DMS 273 treated with DMSO at 0.1 percent for 48 hours (cell line): ENCODE measurements at places on chromosomes 13 and 19.

- DNase-seq: no peak
Measured at GRCh38 chr19:10000171-10000826, 10.0 kb downstream of the COL5A3 start.

- DNase-seq: no peak
Measured at GRCh38 chr13:40509876-40510275, 156.6 kb downstream of the FOXO1 start.

DNA sequence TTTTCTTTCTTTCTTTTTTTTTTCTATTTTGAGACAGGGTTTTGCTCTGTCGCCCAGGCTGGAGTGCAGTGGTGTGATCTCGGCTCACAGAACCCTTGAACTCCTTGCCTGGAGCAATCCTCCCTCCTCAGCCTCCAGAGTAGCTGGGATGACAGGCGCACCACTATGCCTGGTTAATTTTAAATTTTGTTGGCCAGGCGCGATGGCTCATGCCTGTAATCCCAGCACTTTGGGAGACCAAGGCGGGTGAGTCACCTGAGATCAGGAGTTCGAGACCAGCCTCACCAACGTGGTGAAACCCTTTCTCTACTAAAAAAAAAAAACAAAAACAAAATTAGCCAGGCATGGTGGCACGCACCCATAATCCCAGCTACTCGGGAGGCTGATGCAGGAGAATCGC, 8.7 kb upstream of the SBNO2 start:
- no peak for DNase-seq

GRCh38 chr13:41746259-41746658, 214.7 kb downstream of the VWA8 start:
- no peak for DNase-seq

DNA sequence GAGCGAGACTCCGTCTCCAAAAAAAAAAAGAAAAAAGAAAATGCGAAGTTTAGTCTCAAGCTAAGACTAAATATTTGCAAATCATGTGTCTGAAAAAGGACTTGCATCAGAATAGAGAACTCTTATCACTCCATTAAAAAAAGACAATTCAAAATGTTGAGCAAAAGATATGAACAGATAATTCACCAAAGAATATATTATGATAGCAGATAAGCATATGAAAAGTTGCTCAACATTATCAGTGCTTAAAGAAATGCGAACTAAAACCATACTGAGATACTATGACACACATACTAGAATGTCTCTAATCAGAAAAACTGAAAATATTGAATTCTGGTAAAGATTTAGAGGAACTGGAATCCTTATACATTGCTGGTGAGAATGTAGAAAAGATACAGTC, 38.7 kb upstream of the SACS start:
- no peak for DNase-seq

GRCh38 chr19:17772172-17772571, 20.9 kb downstream of the FCHO1 start:
- no peak for DNase-seq

GRCh38 chr19:48540110-48540509, 11.9 kb upstream of the SULT2B1 start:
- no peak for DNase-seq

DNA sequence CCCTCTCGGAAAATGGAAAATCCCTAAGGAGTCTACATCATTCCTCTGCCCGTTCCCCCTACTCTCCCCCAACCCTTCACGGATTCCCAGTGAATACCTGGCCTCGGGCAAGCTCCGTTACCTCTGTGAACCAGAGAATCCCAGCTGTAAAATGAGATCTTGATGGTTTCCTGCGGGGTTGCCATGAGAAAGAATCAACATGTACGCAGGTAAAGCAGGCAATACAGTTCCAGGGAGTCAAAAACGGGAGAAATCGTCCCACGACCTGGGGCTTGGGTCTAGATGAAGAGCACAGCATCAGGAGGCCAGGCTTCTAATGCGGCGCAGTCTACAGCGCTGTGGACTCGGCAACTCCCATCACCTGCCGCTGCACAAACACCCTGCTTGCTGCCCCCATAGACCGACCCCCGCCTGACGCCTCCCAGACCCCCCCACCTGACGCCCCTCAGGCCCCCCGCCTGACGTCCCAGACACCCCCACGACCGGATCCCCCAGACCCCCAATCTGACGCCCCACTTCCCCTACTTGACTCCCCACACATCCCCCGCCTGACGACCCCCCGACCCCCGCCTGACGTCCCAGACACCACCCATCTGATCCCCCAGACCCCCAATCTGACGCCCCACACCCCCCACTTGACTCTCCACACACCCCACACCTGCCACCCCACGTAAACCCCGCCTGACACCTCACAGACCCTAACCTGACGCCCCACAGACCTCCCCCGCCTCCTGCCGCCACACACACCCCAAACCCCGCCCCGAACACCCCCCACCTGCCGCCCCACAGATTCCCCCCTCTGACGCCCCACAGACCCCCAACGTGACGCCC, 680 bp downstream of the LIG4 start:
- DNase-seq: no peak

DNA sequence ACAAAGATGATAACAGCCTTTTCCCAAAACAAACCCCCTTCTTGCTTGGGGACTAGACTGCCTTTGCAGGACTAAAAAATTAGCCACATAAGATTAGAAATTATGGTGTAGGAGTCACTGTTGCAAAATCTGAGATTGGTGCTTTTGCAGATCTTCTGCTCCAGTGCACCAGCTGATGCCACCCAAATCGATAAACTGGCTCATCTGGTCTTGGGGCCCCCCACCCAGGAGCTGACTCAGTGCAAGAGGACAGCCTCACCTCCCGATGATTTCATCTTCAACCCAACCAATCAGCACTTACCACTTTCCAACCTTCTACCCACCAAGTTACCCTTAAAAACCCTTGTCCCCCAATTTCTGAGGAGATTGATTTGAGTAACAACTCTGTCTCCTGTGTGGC, 47.1 kb upstream of the PEPD start:
- no peak for DNase-seq

DNA sequence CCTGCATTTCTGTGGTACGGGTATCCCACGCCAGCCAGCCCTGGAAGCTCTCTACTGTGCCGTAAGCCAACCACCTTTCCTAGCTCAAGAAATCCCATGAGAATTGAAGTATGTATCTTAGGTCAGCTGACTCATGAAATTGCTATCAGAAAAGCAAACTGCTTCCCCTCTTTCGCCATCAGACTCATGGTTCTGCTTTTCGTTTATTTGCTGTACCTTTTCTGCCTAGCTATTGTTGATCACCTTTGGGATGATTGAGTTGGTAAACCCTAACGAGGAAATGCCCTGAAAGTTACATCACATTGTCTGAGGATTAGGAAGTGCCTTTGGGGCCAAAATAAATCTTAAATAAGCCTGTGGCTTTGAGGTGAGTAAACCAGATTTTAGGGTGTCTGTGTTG, at the start of gene ADGRE3:
TSS of gene ADGRE3 (minus strand) at position 81 of the 400 bp plus-strand sequence. CDS start at position 7, 74 bp downstream.
- no peak for DNase-seq

GRCh38 chr13:114062754-114063153, 69.7 kb downstream of the RASA3 start:
- no peak for DNase-seq

DNA sequence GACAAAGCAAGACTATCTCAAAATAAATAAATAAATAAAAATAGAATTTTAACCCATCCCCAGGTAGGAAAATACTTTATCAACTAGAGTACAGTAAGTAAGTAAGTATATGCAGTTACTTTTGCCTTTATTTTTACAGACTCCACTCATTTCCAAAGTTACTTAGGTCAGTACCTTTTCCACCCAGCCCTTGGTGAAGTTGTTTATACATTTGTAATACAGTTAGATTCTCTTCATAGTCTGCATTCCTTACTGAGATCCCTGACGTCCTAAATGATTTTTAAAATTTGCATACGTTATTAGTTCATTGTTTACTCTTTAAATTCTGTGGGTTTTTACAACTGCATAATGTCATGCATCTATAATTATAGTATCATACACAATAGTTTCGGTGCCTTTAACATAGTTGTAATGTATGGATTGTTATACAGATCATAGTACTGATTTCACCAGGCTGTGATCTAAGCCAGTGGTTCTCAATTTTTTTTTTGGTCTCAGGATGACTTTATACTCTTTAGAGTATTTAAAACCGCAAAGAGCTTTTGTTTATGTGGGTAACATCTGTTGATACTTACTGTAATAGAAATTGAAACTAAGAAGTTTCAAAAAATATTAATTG, 10.4 kb downstream of the SETDB2 start:
- DNase-seq: no peak

GRCh38 chr19:51489113-51489512, 10.8 kb downstream of the CEACAM18 start:
- no peak for DNase-seq

DNA sequence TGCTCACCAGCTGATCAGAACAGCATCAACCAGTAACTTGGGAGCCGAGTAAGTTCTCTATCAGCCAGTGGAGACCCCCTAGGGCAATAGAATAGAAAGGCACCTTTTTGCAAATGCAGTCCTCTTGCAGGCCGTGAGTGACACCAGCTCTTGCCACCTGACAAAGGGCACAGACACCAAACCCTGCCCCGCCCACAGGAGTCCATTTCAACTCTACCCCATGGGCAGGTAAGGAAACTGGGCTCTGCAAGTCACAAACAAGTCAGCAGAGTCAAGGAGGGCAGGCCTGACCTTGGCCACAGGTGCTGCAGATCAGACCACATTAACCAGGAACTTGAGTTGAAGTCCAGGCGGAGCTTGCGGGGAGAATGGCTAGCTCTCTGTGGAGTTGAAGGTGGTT, 77.4 kb upstream of the SPATA13 start:
- no peak for DNase-seq

DNA sequence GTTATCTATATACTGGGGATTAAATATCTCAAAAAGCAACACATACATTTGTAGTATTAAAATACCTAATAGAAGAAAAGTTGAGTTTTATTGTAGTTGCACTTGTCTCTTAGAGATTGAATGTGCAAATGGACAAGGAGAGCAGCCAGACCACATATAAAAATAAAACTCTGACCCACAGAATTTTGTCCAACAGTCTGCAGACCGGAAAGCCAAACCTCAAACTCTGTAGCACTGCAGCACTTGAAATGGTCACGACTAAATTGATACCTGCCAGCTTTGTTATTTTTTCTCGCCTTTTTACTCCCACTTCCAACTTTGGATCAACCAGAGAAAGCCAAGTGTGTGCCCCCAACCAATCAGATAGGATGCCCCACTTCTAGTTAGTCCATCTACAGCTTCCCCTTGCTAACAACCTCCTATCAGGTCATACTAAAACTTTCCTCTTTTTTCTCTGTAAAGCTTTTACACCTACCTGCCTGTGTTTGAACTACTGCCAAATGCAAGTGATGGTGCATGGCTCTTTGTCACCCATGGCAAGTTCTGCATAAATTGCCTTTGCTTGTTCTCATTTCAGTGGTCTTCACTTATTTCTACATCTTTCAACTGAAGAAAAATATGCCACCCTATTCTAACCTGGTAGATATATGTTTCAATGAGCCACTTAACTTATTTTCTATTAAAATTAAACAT, 1250.7 kb upstream of the SPRY2 start:
- DNase-seq: no peak

GRCh38 chr13:107681600-107681999, 533.7 kb downstream of the LIG4 start:
- DNase-seq: no peak

DNA sequence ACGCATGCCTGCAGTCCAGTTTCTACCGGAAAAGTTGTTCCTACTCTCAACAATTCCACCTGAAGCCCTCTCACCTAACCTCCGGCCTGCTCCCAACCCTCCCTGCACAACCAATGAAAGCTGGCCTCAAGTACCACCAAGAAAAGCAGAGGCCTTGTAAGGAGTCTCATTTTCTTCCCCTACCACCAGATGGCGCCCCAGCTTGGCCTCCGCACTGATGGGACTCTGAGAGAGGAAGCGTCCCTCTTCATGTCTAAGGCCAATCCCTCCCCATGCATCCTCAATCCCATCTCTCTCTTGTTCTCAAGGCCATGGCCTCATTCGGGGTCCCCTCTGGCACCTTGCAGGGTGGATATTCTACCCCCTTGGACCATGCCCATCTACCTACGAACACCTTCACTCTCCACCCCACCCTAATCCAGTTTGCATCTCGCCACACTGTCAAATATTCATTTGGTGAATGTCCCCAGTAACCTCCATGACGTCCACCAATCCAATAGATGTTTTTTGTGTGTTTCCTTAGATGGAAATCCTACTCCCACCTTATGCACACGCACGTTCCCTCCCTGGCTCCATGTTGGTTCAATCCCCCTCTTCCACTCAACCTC, 412.8 kb downstream of the ZNF536 start:
- no peak for DNase-seq

DNA sequence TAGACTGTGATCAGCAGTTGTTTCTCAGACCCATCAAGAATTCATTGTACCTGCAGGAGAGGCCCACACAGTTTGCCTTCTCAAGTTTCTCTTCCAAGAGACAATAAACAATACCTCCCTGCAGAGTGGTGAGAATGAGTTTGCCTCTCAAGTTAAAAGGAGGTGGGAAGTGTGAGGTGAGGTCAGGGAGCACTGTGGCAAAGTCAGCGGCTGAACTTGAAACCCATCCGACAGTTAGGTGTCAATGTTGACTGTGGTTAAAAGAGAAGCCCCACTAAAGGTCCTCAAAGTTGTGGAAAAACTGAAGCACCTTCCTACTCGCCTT, 72.9 kb upstream of the TSC22D1 start:
- no peak for DNase-seq

DNA sequence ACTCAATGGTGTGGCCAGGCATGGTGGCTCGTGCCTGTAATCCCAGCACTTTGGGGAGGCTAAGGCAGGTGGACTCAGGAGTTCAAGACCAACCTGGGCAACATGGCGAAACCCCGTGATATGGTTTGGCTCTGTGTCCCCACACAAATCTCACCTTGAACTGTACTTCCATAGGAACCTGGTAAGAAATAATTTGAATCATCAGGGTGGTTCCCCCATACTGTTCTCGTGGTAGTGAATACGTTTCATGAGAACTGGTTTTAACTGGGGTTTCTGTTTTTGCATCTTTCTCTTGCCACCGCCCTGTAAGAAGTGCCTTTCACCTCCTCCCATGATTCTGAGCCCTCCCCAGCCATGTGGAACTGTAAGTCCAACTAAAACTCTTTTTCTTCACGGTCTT, 49.6 kb downstream of the USP12 start:
- no peak for DNase-seq

DNA sequence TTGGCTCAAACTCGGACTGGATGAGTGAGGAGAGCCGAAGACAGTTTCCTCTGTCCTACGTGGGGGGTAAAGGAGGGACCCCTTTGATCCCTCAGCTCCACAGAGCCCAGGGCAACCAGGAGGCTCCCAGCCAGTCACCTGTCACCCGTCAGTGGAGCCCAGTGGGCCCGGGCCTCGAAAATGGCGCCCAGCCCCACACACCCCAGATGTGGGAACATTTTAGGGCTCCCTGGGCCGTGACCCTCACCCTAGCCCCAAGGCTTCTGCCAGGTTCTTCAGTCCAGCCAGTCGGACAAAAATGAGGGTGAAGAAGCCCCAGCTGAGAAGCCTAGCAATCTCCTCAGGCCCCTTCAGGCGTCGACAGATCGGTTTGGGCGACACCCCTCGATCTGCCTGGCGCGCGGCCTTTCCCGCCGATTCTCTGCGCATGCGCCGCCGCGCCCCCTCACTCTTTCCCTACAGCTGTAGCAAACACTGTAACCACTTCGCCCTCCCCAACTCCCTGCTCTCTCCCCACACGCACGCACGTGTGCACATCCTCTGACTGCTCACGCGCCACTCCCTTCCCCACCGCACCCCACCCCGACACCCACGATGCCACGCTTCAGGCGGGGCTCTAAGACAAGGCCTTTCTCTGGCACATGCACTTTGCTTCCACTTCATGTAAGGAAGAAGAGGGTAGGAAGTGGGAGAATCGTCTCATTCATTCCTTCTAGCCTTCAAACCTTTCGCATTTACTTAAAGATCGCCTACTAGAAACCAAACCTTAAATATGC, at the start of gene SLC6A16:
TSS of gene SLC6A16 (minus strand) at position 391 of the 776 bp plus-strand sequence. CDS start 13,844 bp downstream, outside the sequence.
- DNase-seq: no peak
